Esophagus squamous epithelium (tissue), 5 donors: ENCODE measurements at places on chromosomes 7 and 10.

DNA sequence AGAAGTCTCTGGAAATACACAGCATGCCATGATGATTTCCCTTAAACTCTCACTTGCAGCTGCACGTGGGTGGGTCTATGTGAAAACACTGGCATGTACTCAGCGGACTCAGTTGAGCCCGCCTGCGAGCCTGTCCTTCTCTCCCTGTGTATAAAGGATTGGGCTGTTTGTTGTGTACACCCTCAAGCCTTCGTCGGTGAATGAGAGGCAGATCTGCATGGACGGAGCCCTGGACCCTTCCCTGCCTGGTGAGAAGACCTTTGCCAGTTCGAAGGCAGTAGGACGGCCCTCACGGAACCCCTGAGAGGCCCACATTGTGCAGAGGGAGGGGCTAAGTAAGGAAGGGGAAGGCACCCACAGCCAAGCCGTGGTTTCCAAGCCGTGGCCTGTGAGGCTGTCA is 121.2 kb downstream of the WDFY4 start:
- DNase-seq, result no peak

DNA sequence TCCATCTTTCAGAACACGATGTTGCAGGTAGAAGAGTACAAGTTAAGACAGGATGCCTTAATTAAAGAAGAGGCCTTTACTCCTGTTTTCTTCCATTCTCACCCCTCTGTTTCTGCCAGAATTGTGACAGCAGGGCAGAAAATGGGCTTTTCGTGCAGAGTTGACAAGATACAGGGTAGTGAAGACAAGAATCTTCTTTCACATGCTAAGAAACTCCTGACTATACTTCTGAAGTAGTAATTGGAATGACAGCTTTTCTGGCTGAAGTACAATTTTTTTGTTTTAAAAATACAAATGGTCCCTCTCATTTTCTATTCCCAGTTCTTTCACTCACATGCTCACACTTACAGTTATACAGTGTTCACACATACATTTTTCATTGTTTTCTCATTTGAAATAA is 22.1 kb downstream of the HDAC9 start:
- DNase-seq, result no peak

DNA sequence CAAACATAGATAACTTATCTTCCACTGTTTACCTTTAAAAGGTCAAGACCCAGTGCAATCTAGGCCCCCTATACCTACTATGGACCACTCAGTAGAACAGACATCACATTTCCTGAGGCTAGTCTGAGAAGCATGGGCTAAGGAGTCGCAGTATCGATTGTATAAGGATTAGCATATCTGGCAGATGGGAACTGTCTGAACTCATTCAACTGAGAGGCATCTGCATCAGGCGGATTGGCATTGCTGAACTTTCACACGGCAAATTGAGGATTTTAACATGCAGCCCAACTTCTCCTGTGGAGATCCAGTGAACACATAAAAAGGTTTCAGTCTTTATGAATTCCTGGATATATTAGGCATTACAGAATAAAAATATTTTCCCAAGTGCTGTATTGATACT is 89.1 kb upstream of the LRGUK start:
- no peak for DNase-seq

GRCh38 chr10:15420858-15421257 is 49.8 kb upstream of the FAM171A1 start:
- no peak for DNase-seq

DNA sequence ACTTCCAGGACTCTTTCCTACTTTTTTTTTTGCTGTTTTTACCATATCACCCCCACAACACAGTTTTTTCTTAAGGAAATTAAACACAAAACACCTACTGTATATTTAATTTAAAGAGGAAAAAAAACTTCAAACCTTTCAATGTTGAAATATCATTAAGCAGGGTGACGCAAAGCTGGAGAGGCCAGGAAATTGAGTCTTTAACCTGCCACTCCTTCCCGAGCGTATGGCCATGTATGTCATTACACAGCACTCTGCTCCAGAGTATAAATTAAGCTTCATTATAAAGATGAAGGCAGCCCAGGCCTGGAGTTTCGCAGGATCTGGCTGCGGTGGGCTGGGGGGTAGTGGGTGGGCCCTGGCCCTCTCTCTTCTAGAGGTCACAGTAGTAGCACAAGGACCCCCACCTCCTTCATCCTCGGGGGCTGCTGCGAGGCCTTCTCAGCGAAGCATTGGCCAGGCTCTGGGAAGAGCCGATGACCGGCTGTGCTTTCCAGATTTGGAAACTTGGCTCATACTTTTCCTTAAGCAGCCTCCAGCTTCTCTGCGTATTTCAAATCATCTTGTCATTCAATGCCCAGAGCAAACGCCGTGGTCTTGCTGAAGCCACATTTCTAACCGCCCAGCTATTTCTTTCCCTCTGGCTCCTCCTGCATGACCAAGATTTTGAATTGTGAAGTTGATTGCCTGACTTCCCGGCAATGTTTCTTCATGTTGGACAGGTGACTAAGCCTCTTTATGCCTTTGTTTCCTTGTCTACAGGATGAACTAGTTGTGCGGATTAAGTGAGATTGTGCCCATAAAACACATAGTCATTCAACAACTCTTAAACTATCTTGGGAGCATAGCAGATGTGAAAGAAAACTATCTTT is 765.1 kb downstream of the SUGCT start:
- no peak for DNase-seq

DNA sequence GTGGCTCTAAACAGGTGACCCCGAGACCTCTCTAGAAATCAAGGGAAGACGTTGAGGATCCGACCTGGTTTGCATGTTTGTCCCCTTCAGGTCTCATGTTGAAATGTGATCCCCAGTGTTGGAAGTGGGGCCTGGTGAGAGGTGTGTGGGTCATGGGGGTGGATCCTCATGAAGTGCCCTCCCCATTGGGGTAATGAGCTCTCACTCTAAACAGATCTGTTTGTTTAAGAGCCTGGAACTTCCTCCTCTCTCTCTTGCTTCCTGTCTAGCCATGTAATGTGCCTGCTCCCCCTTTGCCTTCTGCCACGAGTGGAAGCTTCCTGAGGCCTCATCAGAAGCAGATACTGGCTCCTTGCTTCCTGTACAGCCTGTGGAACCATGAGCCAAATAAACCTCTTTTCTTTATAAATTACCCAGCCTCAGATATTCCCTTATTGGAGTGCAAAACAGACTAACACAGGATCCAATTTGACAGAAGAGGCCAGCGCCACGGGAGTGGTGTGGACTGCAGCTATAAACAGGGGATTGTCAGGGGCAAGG is 10.8 kb upstream of the POLM start:
- no peak for DNase-seq

DNA sequence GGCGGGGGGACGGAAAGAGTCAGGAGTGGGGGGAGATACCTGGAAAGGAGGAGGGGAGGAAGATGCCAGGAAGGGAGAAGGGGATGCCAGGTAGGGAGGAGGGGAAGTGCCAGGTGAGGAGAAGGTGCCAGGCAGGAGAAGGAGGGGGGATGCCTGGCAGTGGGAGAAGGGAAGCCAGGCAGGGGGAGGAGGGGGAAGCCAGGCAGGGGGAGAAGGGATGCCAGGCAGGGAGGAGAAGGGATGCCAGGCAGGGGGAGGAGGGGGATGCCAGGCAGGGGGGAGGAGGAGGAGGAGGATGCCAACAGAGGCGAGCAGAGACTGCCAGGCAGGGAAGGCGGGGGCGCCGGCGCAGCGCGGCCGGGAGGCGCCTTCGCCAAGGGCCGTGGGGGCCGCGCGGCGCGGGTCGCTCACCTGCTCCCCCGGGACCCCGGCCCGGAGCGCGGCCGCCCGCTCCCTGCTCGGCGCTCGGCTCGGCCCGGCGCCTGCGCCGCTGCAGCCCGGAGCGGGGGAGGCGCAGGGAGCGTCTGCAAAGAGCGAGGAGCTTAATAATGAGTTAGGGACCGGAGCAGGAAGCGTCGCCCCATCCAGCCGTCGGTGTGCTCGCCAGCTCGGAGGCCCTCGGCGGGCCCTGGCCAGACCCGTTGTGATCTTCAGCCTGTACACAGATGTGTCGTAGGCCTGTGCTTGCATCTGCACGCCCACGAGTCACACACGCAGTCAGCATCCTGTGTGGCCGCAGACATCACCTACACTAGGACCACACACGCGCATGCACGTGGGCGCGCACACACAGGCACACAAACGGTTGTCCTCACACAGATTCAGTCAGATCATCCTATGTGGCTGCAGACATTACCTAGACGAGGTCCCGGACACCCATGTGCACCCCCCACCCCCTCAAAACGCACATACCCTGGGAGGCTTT is 28.4 kb upstream of the SMARCD3 start:
- DNase-seq, result no peak

DNA sequence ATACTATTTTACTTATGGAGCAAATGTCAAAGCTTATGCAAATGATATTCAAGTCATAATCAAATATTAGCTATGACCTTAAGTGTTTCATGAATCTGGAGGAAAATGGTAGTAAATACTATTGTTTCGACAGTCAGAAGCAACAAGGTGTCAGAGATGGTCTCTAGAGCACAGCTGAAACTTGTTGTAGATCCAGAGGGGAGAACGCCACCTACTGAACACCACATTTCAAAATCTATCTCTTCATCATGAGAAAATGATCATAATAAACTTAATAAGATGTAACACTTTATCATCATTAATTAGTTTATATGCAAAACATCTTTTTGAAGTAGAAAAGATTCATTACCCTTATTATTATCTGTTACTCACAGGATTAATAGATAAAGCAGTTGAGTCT is 418.7 kb downstream of the GATA3 start:
- DNase-seq, result no peak

- no peak for DNase-seq
Observed at GRCh38 chr7:33109005-33109757, at the start of gene RP9. Gene RP9 (minus strand): TSS chr7:33109404. CDS start chr7:33109372, 32 bp downstream.

DNA sequence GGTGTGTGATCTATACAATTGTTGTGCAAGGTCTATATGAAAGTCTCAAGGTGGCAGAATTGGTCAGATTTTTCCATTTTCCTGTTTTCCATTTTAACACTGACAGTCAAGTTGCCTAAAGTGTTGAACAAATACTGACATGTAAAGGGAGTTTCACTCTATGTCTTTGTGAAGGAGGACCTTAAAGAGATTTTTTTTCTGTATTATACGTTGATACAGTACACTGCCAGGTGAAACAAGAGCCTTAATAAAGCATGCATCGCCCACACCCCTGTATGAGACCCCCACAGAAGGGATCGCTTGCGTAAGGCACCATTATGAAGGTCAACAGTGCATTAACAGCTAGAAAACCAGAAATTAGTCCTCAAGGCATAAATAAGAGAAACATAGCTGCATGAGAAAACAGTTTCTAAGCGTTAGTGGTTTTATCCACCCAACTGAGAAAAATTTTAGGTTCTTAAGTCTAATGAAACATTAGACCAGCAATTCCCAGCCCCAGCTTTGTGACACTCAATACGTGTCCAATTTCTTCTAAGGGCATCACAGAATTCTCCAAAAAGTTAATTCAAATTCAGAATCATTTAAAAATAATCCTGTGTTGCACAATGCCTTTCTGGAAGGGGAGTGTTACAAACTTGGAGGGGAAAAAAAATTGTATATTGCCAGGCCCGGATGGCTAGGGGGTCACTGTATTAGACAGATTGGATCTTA is 6.9 kb downstream of the KLF6 start:
- DNase-seq, result no peak

DNA sequence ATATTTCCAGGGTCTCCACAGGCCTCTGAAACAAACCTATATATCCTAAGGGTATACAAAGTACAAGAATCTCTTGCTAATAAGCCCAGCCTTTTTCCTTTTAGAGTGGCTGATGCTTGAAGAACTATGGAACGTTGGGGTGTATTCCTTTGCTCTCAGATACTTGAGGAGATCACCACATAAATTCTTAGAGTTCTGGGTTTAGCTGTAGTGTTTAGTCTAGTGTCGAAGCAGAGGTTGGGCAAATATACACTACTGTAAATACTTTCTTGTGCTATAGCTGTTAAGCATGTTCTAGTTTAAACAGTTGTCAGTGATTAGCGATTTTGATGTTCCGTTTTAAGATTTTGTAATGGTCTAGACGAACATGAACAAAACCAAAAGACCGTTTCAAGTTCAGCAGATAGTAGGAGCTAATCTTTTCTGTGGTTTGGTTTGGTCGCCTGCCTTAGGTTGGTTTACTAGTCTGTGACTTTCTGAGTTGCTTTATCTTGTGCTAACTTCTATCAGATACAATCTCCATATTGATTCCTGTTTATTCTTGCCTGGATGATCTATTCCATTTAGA is 229.6 kb downstream of the NSUN6 start:
- no peak for DNase-seq

DNA sequence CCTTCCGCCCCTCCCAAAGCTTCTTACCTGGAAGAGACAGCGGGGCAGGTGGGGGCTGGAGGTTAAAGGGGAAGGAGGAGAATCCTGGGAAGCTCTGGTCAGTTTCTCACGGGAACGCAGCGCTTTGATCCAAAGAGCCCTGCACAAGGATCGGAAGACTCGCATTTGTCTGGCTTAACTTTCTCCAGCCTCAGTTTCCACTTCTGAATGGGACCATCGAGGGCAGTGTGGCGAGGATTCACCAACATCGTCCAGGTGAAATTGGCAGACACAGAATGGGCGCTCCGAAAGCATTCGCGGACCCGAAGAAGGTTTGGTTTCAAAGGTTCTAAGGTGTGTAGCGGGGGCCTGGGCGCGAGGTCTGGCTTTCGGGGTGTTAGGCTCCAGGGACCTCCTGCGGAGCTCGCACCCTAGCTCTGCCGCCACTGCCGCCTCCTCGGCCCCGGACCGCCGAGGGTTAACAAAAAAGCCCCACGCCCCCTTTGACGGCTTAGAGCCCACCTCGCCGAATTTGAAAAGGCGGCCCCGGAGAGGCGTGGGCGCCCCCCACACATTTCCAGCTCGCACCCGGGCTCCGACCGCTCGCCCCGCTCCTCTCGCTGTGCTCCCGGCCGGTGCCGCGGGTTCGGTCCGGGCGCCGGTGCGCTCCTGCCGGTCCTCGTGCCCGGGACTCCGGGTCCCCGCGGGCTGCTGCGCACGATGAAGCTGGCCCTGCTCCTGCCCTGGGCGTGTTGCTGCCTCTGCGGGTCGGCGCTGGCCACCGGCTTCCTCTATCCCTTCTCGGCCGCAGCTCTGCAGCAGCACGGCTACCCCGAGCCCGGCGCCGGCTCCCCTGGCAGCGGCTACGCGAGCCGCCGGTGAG is at the start of gene COL26A1:
COL26A1 (plus strand) TSS at position 542 of the 862 bp plus-strand sequence; CDS start at position 700, 158 bp downstream.
- no peak for DNase-seq

GRCh38 chr7:96486681-96487080 is 164.8 kb upstream of the SLC25A13 start:
- DNase-seq, result no peak

DNA sequence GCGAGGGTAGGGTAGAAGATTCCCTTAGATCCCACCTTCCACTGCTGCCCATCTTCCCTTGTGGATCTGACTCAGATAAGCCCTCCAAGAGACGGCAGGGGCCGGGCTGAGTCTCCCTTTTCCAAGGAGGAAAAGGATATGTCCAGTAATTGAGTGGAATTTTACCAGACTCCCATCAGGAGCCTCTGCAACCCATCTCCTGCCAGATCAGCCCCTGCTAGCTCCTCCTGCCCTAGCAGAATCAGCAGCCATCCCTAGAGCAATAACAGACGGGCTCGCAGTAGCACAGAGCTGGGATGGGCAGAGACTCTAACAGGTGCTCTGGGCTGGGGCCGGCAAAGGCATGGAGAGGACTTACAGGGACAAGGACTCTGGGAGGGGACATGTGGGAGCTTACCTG is 73.5 kb downstream of the C10orf105 start:
- no peak for DNase-seq

GRCh38 chr10:11192304-11193000 is 174.8 kb downstream of the CELF2 start:
- no peak for DNase-seq

GRCh38 chr7:153066711-153067110 is 307.2 kb downstream of the ACTR3B start:
- DNase-seq, result no peak

- DNase-seq, result no peak
Observed at GRCh38 chr7:140223515-140224221, 46.9 kb upstream of the KDM7A start.

GRCh38 chr7:139989366-139990141 is 73.2 kb downstream of the PARP12 start:
- no peak for DNase-seq
